Inflammatory macrophage treated with lipopolysaccharide for 4 hours (primary cell): ENCODE measurements at places on chromosomes 11 and 22.

- DNase-seq, result no peak
Observed at GRCh38 chr11:115428306-115428705, 75.9 kb downstream of the CADM1 start.

DNA sequence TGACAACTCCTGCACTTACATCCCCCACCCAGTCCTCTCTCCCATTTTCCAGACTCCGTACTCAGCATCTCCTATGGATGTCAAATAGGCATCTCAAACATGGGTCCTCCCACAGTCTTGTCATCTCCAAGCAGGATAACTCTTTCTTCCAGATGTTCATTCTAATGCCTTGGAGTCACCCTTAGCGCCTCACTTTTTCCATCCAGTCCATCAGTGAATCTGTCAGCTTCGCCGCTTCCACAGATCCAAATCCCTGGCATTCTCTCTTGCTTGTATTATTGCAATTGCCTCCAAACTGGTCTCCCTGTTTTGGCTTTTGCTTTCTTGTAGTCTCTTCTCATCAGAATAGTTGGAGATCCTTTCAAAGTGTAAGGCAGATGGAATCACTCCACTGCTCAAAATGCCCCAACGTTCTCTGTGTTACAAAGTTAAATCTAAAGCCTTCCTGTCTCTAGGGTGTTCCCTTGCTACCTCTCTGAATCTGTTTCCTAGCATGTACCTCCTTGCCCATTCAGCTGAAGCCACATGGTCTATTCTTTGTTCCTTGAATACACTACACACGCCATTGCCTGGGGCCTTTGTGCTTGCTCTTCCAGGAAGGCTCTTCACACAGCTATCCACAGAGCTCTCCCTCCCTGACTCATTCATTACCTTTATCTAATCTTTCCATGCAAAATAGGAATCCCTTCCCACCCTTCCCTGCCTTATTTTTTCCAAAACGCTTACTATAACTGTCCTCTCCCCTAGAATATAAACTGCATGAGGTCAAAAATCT is 64.8 kb downstream of the UBASH3B start:
- DNase-seq, result no peak

- DNase-seq, result peak; percentile 61
Observed at GRCh38 chr11:96207459-96208449, 135.2 kb downstream of the MAML2 start.

DNA sequence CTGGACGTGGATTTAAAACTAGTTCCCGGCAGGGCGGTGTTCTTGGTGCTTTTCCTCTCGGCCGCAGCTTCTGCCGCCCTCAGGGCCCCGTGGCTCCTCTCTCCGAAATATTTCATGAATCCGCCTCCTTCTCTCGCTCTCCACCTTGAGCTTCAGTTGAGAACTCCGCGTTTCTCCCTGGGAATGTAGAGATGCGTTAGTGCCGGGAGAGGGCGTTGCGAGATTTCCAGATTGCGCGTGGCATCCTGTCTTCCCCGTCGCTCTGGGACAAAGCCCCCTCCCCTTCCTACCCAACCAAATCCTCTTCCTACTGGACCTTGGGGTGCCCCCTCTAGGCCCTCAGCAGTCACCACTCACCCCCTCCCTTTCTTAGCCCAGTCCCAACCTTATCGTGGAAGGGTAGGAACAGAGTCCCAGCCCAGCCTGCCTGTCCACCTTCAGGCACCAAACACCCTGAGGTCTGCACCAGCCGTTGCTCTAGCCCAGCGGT is 15.5 kb upstream of the RAC2 start:
- peak; percentile 55 for DNase-seq

DNA sequence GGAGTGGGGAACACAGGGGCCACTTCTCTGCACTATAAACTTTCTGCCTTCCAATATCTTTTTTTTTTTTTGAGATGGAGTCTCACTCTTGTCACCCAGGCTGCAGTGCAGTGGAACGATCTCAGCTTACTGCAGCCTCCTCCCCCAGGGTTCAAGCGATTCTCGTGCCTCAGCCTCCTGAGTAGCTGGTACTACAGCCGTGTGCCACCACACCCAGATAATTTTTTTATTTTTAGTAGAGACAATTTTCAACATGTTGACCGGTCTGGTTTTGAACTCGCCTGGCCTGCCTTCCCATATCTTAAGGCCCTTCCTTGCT is 1.7 kb downstream of the SLC3A2 start:
- no peak for DNase-seq

GRCh38 chr11:67673358-67673757 is 1.1 kb downstream of the ALDH3B2 start:
- no peak for DNase-seq

GRCh38 chr11:29432719-29433325 is 584.0 kb downstream of the KCNA4 start:
- DNase-seq, result peak; percentile 11

GRCh38 chr11:101692980-101693379 is 109.2 kb upstream of the TRPC6 start:
- no peak for DNase-seq

DNA sequence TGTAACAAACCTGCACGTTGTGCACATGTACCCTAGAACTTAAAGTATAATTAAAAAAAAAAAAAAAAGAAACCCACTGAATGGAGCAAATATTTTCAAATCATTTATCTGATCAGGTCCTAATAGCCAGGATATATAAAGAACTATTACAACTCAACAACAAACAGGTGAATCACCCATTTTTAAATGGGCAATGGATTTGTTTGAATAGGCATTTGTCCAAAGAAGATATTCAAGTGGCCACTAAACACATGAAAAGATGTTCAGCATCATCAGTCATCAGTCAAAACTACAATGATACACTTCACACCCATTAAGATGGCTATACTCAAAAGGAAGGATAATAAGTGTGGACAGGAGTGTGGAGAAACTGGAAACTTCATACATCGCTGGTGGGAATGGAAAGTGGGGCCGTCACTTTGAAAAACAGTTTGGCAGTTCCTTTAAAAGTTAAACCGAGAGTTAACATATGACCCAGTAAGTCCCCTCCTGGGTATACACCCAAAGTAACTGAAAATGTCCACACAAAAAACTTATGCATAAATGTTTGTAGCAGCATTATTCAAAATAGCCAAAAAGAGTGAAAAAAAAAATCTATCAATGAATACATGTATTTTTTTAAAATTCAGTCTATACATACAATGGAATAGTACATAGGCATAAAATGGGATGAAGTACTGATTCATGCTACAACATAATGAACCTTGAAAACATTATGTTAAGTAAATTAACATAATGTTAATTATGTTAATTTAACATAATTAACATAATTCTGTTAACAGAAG is 53.1 kb downstream of the ARRB1 start:
- no peak for DNase-seq

GRCh38 chr22:48301421-48301820 is 1526.3 kb downstream of the BRD1 start:
- DNase-seq, result no peak

GRCh38 chr11:75326439-75326810 is 25.0 kb downstream of the ARRB1 start:
- DNase-seq, result peak; percentile 20

DNA sequence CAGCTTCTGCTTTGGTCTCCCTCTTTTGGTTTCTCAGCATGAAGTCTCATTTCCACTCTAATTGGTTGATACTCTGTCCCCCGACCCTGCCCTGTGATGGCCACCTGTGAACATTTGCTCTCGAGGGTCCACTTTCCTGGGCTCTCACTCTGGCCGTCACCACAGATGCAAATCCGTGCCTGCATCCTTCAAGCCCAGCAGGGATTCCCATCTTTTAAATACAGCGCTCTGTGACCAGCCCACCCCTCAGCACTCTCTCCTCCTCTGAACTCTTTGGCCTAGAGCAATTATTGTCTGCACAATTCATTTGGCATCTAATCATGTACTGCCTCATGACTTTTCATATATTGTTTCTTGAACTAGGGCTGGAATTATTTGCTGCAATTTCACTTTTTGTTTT is 26.0 kb downstream of the PKNOX2 start:
- no peak for DNase-seq

DNA sequence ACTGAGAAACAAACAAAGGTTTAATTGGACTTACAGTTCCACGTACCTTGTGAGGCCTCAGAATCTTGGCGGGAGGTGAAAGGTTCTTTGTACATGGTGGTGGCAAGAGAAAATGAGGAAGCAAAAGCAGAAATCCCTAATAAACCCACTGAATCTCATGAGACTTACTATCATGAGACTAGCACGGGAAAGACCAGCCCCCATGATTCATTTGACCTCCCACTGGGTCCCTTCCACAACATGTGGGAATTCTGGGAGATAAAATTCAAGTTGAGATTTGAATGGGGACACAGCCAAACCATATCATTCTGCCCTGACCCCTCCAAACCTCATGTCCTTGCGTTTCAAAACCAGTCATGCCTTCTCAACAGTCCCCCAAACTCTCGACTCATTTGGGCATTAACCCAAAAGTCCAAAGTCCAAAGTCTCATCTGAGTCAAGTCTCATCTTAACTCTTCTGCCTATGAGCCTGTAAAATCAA is 617.4 kb downstream of the CNTN5 start:
- no peak for DNase-seq

DNA sequence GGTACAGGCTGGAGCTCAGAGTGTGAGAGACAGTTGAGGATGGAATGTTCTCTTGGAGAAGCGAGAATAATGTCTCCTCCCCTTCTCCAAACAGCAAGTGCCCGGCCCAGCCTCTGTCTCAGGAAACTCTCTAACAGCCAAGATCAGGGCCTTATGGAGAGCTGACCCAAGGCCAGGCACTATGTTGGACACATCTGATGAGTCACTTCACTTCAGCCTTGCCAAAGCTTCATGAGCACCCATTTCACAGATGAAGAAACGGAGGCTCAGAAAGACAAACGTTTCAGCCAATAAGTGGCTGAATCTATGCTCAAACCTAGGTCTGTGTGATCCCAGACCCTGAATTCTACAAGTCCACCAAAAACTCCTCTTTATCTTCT is 22.1 kb upstream of the CHKA start:
- no peak for DNase-seq

DNA sequence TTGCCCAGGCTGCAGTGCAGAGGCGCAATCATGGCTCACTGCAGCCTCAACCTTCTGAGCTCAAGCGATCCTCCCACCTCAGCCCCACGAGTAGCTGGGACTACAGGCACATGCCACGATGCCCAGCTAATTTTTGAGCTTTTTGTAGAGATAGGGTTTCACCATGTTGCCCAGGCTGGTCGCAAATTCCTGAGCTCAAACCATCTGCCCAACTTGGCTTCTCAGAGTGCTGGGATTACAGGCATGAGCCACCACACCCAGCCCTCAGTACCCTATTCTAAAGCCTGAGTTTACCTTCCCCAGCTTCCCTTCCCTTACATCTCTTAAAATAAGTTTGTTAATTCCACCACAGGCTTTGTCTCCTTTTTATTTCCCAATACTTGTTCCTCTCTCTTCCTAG is 59.1 kb downstream of the AMBRA1 start:
- DNase-seq, result no peak

GRCh38 chr11:12043959-12044791 is 35.7 kb upstream of the DKK3 start:
- peak; percentile 57 for DNase-seq

DNA sequence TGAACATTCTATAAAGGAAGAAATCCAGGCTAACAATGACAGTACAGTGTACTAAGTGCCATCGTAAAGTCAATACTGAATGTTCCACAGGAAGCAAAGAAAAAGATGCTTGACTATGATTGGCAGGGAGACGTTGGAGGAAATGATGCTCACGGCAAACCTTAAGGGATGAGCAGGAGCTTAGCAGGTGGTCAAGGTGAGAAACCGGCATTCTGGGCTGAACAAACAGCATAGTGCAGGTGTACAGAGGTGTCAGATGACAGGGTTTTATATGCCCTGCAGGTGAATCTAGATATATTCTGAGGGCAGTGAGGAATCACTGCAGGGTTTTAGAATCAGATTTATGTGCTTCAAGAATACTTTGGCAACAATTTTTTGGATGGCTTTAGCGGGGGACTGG is 85.3 kb upstream of the HEPHL1 start:
- DNase-seq, result no peak

DNA sequence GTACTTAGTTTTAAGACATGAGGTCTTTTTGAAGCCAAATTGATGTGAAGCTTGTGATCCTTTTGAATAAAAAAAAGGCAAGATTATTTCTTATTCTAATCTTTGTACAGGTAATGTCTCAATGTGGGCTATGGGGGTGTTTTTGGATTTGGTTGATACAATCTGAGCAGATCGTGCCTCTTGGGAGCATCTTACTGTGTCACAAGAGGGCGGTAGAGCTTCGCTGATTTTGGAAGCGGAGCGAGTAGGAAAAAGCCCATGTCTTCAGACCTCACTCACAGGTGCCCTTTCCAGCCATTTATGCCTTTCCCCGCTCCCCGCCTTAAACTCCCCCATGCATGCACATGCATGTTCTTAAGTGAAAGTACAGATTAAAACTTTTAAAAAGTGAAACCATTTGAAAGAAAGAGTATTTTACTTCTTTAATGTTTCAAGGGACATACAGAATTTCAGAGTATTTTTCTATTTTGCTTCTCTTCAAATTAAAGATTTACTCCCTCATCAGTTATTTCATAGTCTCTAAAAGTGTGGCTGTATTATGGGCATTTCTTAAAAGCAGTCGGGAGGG is 18.8 kb downstream of the DDX25 start:
- peak; percentile 58 for DNase-seq

DNA sequence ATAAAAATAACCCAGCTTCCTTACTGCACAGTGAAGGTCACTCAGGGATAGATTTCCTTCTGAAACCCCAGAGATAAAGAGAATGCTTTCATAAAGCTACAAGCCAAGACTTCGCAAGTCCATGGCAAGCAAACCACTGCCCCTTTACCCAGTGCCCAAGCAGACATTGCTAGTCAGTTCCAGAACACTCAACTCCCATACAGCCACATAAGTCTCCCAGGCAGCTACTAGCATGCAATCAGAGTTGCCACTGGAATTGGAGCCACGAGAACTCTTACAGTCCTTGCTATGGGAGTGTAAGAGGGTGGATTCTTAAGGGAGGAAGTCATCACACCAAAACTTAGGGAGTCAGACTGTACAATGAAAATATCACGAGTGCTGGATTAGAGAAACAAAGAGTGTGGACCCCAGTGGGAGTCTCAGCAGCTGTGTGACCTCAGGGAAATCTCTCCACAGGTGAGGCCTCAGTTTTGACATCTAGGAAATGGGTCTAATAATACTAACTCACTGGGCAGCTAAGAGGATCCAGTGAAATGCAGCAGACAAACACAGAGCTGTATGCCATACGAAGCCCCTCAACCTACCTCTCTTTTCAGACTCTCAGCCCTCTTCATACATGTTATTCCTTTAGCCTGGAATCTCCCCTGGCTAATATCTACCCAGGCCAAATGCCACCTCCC is 526.6 kb downstream of the MN1 start:
- DNase-seq, result no peak

- DNase-seq, result peak; percentile 11
Observed at GRCh38 chr22:31614781-31615490, 47.1 kb downstream of the PISD start.

- no peak for DNase-seq
Observed at GRCh38 chr11:75403983-75404658, 4.8 kb downstream of the RPS3 start.
